Activated CD8-positive, alpha-beta T cell treated with anti-CD3 and anti-CD28 coated beads for 36 hours (primary cell): ENCODE measurements at places on chromosomes 6 and 20. TPM values are rescaled to one million over a fixed set of nuclear protein-coding genes. Genes with fewer than 3 reads are reported as not detected.
A peak's percentile ranks its signal among the peaks of the same experiment; 100 is the strongest.

DNA sequence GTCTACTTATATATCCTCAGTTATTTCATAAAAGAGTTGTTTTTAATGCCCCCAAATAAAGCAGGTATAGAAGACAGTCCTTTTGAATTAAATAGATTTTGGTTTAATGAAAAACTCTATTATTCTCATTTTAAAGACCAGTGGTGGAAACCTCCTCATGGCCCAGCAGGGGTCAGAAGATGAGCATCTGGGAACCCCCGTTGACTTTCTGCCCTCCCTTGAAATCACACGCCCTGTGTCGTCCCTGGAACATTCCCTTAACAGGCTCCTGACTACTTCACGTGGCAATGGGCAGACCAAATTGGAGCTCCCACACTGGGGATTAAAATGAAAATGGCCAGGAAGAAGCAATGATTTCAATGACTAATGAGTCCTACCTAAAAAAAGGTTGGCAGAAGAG, 220.9 kb downstream of the KIF16B start:
- no peaks in the 10 kb centered on the region for H3K4me1 ChIP-seq
- no peaks in the 10 kb centered on the region for H3K27me3 ChIP-seq
- H3K27ac ChIP-seq, result no peak overlapping the region

GRCh38 chr20:15485519-15485918, 1087.7 kb downstream of the KIF16B start:
- no peaks in the 10 kb centered on the region for H3K27me3 ChIP-seq
- H3K4me3 ChIP-seq, result no peak overlapping the region
- DNase-seq, result no peak
- no peaks in the 10 kb centered on the region for H3K4me1 ChIP-seq
- no peaks in the 10 kb centered on the region for H3K36me3 ChIP-seq

DNA sequence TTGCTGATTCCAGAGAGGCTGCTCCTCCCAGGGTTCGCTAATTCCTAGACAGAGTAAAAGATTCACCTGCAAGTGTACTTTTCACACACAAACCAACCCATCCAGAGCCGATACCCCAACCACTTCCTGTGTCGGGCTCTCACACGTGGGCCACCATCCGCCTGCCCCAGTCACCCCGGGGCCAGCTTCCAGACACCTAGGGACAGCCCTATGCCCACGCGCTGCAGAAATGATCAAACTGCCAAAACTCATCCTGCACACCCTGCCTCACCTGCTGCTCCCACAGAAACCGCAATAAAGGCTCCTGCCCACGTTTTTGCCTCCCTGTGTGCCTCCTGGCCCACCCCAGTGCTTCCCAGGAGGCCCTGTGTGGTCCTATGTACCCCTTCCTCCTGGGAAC, 59.5 kb downstream of the PSMG4 start:
- no peaks in the 10 kb centered on the region for H3K27me3 ChIP-seq
- peaks cover 19% of the 10 kb centered on the region for H3K4me1 ChIP-seq
- H3K36me3 ChIP-seq, result no peaks in the 10 kb centered on the region
- no peak overlapping the region for H3K4me3 ChIP-seq
- peak; percentile 80 for DNase-seq

FARS2 gene
- total RNA-seq, result 18.5 TPM

GHRH gene
- total RNA-seq, result not detected

FOXS1 gene
- not detected for total RNA-seq

DNA sequence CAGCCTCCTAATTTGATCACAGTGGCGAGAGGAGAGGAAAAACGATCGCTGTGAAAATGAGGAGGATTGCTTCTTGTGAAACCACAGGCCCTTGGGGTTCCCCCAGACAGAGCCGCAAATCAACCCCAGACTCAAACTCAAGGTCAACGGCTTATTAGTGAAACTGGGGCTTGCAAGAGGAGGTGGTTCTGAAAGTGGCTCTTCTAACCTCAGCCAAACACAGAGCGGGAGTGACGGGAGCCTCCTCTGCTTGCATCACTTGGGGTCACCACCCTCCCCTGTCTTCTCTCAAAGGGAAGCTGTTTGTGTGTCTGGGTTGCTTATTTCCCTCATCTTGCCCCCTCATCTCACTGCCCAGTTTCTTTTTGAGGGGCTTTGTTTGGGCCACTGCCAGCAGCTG, 28.7 kb downstream of the SAYSD1 start:
- no peaks in the 10 kb centered on the region for H3K36me3 ChIP-seq
- peak overlapping the region; percentile 43 for H3K27ac ChIP-seq
- DNase-seq, result peak; percentile 85
- H3K4me3 ChIP-seq, result no peak overlapping the region
- H3K27me3 ChIP-seq, result peaks cover 43% of the 10 kb centered on the region

DNA sequence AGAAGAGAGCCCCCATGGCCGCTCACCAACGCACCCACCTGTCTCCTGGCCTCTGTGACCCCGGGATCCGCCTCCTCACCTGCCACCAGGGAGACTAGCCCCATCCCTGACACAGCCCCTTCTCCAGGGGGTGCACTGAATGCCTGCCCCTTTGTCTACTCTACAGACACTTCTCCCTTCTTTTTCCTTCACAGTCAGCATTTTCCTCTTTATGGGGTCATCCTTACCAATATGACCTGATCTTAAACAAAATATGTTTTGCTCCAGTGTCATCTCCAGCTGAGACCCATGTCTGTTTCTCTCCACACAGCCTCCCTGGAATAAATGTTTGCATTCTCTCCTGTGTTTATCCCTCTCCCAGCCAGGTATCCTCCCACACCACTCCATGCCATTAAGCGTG, 14.6 kb upstream of the CCR6 start:
- H3K27me3 ChIP-seq, result peaks cover 6% of the 10 kb centered on the region
- no peaks in the 10 kb centered on the region for H3K36me3 ChIP-seq
- peaks cover 27% of the 10 kb centered on the region for H3K4me1 ChIP-seq
- DNase-seq, result no peak

DNA sequence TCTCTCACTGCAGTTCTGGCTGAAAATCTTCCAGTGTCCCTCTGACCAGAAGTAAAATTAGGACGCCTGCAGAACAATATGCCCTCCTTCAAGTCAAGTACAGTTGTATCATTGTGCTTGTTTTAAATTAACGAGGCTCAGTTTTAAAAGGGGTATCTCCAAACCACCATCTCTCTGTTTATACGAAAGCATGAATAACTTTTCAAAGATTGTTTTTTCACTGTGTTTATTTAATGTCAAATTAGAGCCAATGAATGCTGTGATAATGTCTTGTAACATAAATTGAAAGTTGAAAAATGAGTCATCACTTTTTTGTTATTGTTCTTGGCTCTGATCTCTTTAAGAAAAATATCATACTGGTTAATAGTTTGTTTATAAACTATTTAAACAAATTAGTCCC, 230.7 kb upstream of the THEMIS start:
- H3K27me3 ChIP-seq, result no peaks in the 10 kb centered on the region
- no peak overlapping the region for H3K27ac ChIP-seq
- no peaks in the 10 kb centered on the region for H3K36me3 ChIP-seq
- no peak overlapping the region for H3K4me3 ChIP-seq
- H3K4me1 ChIP-seq, result no peaks in the 10 kb centered on the region
- DNase-seq, result no peak

DNA sequence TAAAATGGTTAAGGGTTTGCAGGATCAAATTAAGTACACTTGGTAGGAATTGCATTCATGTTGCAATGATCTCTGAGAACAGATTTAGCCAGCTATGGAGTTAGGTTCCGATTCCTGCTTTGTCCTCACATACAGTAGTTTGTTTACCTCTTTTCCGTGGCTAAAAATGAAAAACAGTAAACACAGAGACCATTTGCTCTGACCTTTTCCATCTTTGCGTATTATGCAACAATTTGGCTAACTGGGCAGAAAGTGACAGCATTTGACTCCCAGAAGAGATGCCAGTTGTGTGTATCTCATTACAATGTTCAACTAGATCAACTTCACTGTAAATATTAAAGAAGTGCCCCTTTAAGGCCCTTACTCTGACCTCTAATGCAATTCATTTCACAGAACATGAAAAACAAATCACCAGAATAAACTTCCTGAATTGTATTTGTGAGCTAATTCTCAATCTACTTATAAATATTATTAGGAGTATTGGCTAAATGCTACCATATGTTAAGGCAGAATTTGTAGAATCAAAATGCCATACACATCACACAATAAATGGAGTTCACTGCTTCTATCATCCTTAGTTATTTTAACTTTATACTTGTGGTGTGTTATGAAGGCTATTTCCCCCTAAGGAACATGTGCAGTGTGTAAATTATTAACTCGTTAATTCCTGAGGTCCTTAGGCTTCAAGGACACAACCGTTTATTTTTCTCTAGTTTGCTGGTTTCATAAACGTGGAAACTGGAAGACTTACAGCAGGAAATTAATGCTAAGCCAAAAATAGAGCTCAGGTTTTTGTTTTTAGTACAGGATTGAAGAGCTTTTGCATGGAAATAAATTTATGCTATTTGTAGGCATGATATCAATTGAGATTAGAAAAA, 380.7 kb upstream of the CITED2 start:
- H3K36me3 ChIP-seq, result no peaks in the 10 kb centered on the region
- H3K4me1 ChIP-seq, result no peaks in the 10 kb centered on the region
- no peak for DNase-seq
- H3K4me3 ChIP-seq, result no peak overlapping the region
- no peak overlapping the region for H3K27ac ChIP-seq
- H3K27me3 ChIP-seq, result peaks cover 4% of the 10 kb centered on the region

GRCh38 chr6:2134554-2134953, 110.9 kb downstream of the GMDS start:
- peaks cover 12% of the 10 kb centered on the region for H3K4me1 ChIP-seq
- H3K27me3 ChIP-seq, result no peaks in the 10 kb centered on the region
- H3K27ac ChIP-seq, result no peak overlapping the region
- H3K36me3 ChIP-seq, result no peaks in the 10 kb centered on the region

GRCh38 chr6:123855506-123855905, 51.8 kb downstream of the NKAIN2 start:
- H3K36me3 ChIP-seq, result no peaks in the 10 kb centered on the region
- no peak overlapping the region for H3K4me3 ChIP-seq
- H3K4me1 ChIP-seq, result no peaks in the 10 kb centered on the region
- DNase-seq, result no peak
- H3K27ac ChIP-seq, result no peak overlapping the region

HNF4A gene
- not detected for total RNA-seq

WFDC11 gene
- not detected for total RNA-seq

MUC22 gene
- not detected for total RNA-seq

DNA sequence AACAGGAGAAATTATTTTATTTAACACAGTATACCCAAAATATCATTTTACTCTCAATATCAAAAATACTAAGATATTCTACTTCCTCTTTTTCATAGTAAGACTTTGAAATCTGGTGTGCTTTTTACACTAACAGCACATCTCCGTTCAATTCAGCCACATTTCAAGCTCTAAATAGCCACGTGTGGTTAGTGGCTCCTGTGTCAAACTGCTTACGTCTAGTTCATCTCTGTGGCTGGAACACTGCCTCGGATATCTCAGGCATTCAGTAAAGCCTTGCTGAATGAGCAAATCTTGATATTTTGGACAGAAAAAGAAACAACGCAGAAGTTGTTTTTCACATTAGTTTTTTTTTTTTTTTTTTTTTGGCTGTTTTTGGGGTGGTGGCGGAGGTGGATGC, 136.1 kb downstream of the EYA4 start:
- no peak for DNase-seq
- H3K27me3 ChIP-seq, result peaks cover 4% of the 10 kb centered on the region
- H3K4me1 ChIP-seq, result no peaks in the 10 kb centered on the region
- H3K36me3 ChIP-seq, result no peaks in the 10 kb centered on the region
- no peak overlapping the region for H3K27ac ChIP-seq
- no peak overlapping the region for H3K4me3 ChIP-seq

VWA7 gene
- 1.6 TPM for total RNA-seq

SMPDL3A gene
- not detected for total RNA-seq

MTFR2 gene
- total RNA-seq, result 20.9 TPM

MUCL3 gene
- not detected for total RNA-seq

- H3K4me1 ChIP-seq, result no peaks in the 10 kb centered on the region
- H3K27me3 ChIP-seq, result no peaks in the 10 kb centered on the region
- DNase-seq, result no peak
- no peak overlapping the region for H3K4me3 ChIP-seq
These were observed 84.3 kb upstream of the TMEM181 start for GRCh38 chr6:158475344-158476302.

RBPJL gene
- not detected for total RNA-seq

DNA sequence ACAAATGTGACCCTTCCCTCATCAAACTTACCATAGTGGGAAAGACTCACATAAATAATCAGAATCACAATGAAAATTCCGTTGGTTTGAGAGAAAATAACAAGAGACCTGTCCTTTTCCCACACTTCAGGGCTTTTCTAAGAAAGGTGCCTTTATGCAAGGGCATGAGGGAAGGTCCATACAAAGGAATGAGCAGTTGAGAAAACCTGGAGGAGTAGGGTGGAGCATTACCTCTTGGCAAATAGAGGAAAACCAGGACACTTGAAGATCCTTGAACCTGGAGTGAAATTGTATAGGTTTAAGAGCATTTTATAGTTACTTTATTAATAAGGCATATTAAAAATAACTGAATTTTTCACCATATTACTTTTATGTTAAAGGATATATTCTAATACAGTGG, 54.3 kb downstream of the UBR2 start:
- H3K27me3 ChIP-seq, result no peaks in the 10 kb centered on the region
- no peak overlapping the region for H3K4me3 ChIP-seq
- H3K27ac ChIP-seq, result no peak overlapping the region
- no peaks in the 10 kb centered on the region for H3K4me1 ChIP-seq
- H3K36me3 ChIP-seq, result peaks cover 21% of the 10 kb centered on the region
- no peak for DNase-seq

GRCh38 chr20:47479506-47479905, 22.2 kb upstream of the NCOA3 start:
- peak overlapping the region; percentile 37 for H3K27ac ChIP-seq
- no peaks in the 10 kb centered on the region for H3K36me3 ChIP-seq
- peaks cover 16% of the 10 kb centered on the region for H3K4me1 ChIP-seq
- no peak overlapping the region for H3K4me3 ChIP-seq
- no peak for DNase-seq

GRCh38 chr6:170212051-170212756, 78.7 kb downstream of the DLL1 start:
- H3K4me1 ChIP-seq, result no peaks in the 10 kb centered on the region
- DNase-seq, result no peak
- no peak overlapping the region for H3K27ac ChIP-seq
- no peaks in the 10 kb centered on the region for H3K36me3 ChIP-seq
- H3K4me3 ChIP-seq, result no peak overlapping the region
- peaks cover 1% of the 10 kb centered on the region for H3K27me3 ChIP-seq

DNA sequence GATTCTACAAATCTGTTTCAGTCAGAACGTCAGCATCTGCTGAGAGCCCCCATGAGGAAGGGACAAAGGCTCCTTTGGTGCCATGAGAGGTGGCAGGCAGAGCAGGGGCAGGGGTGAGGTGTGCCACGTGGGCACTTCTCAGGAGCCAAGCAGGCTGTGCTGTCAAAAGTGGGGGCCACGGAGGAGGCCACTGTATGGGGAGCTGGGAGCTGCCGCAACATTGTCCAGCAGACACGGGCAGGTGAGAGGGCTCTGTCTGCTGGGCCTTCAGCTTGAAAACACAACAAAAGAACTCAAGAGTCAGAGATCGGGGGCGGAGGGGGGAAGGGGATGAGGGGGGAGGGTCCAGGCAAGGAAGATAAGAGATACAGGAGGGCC, 21.6 kb upstream of the FOXP4 start:
- H3K36me3 ChIP-seq, result no peaks in the 10 kb centered on the region
- DNase-seq, result no peak
- H3K4me3 ChIP-seq, result no peak overlapping the region
- no peaks in the 10 kb centered on the region for H3K4me1 ChIP-seq

SLC17A3 gene
- not detected for total RNA-seq

RNF144B gene
- 1.8 TPM for total RNA-seq
